HCT116 (cell line): ENCODE measurements at places on chromosomes 16 and 17. TPM values are rescaled to one million over a fixed set of nuclear protein-coding genes. Genes with fewer than 3 reads are reported as not detected.

RGS11 gene
- total RNA-seq: not detected

- no peak overlapping the region for H3K4me3 ChIP-seq
- H3K4me1 ChIP-seq: peaks cover 63% of the 10 kb centered on the region
- no peak for DNase-seq
- H3K36me3 ChIP-seq: no peaks in the 10 kb centered on the region
- no peak overlapping the region for H3K27ac ChIP-seq
- H3K27me3 ChIP-seq: no peaks in the 10 kb centered on the region
Measured at GRCh38 chr16:56613706-56614105, 5.3 kb downstream of the MT2A start.

- H3K27ac ChIP-seq: no peak overlapping the region
- 0 out of 2 replicates have a peak, but pooled peaks cover 4% of the 10 kb centered on the region for H3K27me3 ChIP-seq
- no peaks in the 10 kb centered on the region for H3K36me3 ChIP-seq
- no peak overlapping the region for H3K4me3 ChIP-seq
- no peaks in the 10 kb centered on the region for H3K4me1 ChIP-seq
Measured at GRCh38 chr17:59490216-59490615, 75.2 kb upstream of the DHX40 start.

GRCh38 chr16:11848842-11849241, 2.5 kb downstream of the RSL1D1 start:
- DNase-seq: no peak
- no peak overlapping the region for H3K27ac ChIP-seq
- H3K4me3 ChIP-seq: no peak overlapping the region
- H3K27me3 ChIP-seq: no peaks in the 10 kb centered on the region
- H3K4me1 ChIP-seq: peaks cover 22% of the 10 kb centered on the region

TRIM72 gene
- 43.8 TPM for total RNA-seq

- H3K4me3 ChIP-seq: no peak overlapping the region
- peaks cover 8% of the 10 kb centered on the region; the same call in 1 of the 2 replicates for H3K4me1 ChIP-seq
- no peaks in the 10 kb centered on the region for H3K27me3 ChIP-seq
- no peak for DNase-seq
- peaks cover 34% of the 10 kb centered on the region for H3K36me3 ChIP-seq
Measured at GRCh38 chr17:82461827-82462524, 3.4 kb downstream of the NARF start.

TOX3 gene
- not detected for total RNA-seq

- H3K4me3 ChIP-seq: no peak overlapping the region
- H3K27me3 ChIP-seq: no peaks in the 10 kb centered on the region
- DNase-seq: no peak
- peaks cover 6% of the 10 kb centered on the region for H3K4me1 ChIP-seq
Measured at GRCh38 chr17:38926293-38927070, 1.1 kb downstream of the LASP1NB start.
